Caco-2 (cell line): ENCODE measurements at places on chromosomes 12 and 14. TPM values are rescaled to one million over a fixed set of nuclear protein-coding genes. Genes with fewer than 3 reads are reported as not detected.

FOXM1 gene
- total RNA-seq: 217 and 222 TPM in 2 replicates

PYGL gene
- 80.8 and 98.1 TPM in 2 replicates for total RNA-seq

TRHDE gene
- total RNA-seq: not detected in 2 replicates

RPL10L gene
- total RNA-seq: not detected in 2 replicates

HNF1A gene
- 37.1 and 41.2 TPM in 2 replicates for total RNA-seq

ATL1 gene
- 1.1 and 1.2 TPM in 2 replicates for total RNA-seq

RTL1 gene
- not detected in 2 replicates for total RNA-seq

NDRG2 gene
- 16.4 and 17.7 TPM in 2 replicates for total RNA-seq

GRCh38 chr12:52246720-52247621, 13.9 kb downstream of the KRT7 start:
- DNase-seq: no peak

- DNase-seq: no peak
Measured at GRCh38 chr14:97946240-97946639, 1149.1 kb downstream of the VRK1 start.

DNA sequence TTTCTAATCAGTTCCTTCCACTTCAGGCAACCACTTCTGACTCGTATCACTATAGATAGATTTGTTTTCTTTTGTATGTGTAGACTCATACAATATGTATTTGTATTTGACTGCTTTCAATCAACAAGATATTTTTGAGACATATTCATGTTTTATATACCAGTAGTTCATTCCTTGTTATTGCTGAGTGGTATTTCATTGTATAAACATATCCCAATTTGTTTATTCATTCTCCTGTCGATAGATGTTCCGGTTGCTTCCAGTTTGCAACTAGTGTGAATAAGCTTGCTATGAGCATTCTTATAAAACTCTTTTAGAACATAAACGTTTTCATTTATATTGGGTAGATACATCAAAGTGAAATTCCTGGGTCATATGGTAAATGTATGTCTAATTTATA, 119.2 kb downstream of the FIGNL2 start:
- DNase-seq: no peak

DNA sequence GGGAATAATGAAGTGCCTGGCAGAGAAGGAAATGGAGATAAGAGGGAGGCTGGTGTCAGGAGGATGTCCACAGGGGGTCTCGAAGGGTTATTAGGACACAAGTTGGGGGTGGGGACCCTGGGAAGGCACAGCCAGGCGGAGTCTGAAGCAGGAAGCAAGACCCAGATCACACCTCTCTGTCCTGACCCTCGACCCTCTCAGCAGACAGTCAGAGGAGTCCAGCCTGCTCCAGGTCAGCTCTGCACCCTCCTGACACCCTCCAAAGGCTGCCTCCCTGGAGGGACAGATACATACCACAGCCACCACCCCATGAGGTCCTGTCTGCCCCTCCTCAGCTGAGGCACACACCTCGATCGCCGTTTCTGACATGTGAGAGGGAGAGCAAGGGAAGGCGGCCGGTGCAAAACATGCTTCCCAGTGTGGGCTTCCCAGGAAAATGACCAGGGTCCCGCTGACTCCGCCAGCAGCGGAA, 9.0 kb downstream of the BCL11B start:
- no peak for DNase-seq

- no peak for DNase-seq
Measured at GRCh38 chr12:41930866-41931437, 213.7 kb downstream of the GXYLT1 start.

DNA sequence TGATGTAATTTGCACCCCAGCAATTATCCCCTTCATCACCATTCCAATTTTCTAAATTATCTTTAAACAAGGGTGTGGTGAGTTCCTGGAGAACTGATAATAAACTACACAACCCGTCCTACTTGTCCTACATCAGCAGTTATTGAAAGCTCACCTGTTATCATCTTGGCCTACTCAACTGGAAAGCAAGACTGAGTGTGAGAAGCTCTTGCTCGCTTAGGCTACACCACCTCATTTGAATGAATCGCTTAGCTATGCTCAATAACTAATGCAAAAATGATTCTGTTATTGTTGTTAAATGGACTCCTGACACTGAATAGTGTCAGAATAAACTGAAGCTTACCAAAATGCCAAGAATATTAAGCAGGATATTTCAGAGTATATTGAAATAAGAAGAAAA, 115.4 kb upstream of the BTG1 start:
- no peak for DNase-seq

GRCh38 chr14:85471156-85471555, 58.8 kb upstream of the FLRT2 start:
- DNase-seq: no peak

GRCh38 chr14:39395555-39396254, 36.5 kb downstream of the FBXO33 start:
- no peak for DNase-seq

- no peak for DNase-seq
Measured at GRCh38 chr12:92628476-92628875, 74.3 kb upstream of the PLEKHG7 start.

GRCh38 chr12:104080764-104081163, 16.4 kb downstream of the HCFC2 start:
- DNase-seq: no peak

DNA sequence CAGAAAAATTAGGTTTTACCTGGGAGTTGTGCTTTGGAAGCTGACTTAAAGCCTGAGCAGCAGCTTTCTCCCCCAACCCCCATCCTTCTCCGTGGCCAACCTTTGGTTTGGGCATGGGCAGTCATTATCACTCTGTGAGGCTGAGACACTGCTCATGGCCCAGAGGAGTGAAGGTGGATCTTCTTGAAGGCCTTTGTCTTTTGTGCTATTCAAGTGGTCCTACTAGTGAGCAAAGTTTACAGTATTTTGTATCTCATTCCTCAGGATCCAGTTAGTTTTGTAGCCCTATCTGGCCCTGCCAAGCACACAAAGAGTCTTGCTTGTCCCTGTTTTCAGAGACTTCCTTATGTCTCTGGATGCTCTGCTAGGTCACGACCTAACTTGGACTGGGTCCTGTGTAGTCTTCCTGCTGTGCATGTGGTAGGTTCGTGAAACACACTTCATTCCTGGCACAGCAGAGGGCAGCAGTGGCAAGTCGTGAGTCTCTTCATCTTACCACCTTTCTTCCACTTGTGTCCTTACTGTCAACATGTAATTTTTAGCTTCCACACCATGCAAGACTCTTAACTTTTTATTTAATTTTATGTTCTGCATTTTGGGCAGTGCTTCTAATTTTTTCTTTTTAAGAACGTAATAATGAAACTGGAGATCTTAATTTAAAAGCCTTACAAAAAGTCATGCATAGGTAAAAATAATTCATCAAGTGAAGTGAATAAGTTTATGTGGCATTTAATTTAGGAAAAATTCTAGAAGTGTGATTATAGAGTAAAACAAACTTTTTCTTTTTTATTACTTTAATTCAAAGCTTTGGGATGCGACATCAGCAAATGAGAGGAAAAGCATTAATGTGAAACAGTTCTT, 53.7 kb downstream of the APAF1 start:
- DNase-seq: peak; percentile 54
